ENCODE measurements at places on chromosomes 3 and 15.

- no peak for DNase-seq
These were observed 9.4 kb upstream of the SACM1L start for GRCh38 chr3:45679805-45680204.

GRCh38 chr3:52052831-52053306 is 3.5 kb downstream of the DUSP7 start:
- peak; percentile 33 for DNase-seq

DNA sequence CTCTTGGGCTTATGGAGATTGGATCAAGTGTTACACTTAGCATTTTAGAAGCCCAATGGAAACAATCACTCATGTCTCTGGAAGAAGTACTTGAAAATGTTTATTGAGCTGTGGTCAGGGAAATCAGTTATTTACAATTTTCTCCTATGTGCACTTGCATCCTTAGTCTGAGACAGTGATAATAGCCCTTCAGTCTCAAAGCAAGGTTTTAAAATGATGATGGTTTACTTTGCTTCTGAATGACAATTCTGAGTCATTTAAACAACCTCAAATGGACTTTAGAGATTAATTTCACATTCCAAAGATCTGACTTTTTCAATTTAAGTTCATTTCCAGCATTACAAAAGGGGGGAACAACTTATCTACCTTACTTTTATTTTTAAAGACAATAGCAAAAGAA is 20.1 kb downstream of the TIPARP start:
- no peak for DNase-seq

DNA sequence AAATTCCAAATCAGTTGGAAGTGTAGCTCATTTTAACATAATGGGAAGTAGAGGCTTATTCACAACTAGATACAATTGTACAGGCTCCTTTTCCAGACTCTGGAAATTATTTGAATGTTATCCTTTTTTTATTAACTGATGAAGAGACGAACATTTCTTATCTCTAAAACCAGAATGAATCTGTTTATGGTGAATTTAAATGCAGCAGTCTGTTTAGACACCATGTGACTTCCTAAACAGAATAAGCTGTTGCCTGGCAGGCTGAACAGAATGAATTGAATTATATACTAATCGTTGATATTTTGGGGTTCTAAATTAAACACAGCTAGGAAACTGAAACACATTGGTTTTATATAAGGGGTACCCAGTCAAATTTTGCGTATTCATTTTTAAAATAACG is 4.0 kb downstream of the SEC61A1 start:
- no peak for DNase-seq

- DNase-seq: no peak
These were observed 52.7 kb downstream of the CHST2 start for GRCh38 chr3:143172062-143172794.

DNA sequence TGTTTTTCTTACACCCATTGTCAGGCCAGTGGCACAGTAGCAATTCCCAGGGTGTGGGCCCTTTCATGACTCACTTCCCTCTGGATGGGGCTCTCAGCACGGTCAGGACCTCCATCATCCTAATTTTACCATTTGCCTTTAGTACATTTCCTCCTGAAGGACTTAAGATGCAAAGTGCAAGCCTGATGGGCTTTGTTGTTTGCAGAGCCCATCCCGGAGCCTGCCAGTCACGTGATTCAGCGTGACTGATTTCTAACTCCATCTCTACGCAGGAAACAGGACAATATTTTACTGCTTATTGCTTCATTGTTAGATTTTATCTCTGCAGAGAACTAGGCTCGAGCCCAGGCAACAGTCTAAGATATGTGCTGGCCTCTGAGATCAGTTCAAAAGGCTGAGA is 223.7 kb downstream of the PDZRN3 start:
- DNase-seq: no peak

GRCh38 chr15:50028326-50028725 is 90.7 kb downstream of the ATP8B4 start:
- DNase-seq: no peak

- DNase-seq: no peak
These were observed 247.1 kb downstream of the KLF13 start for GRCh38 chr15:31573759-31574158.

GRCh38 chr3:150302246-150302645 is 105.9 kb upstream of the TSC22D2 start:
- DNase-seq: no peak

- no peak for DNase-seq
These were observed 32.2 kb downstream of the GPD1L start for GRCh38 chr3:32138545-32139104.

Measured in NCI-H526 (cell line).